ENCODE measurements at places on chromosomes 1 and 21.

GRCh38 chr1:156642265-156643048 lies 540 bp downstream of the BCAN start:
- no peak for DNase-seq

GRCh38 chr1:47452426-47452825 lies 14.6 kb downstream of the FOXD2 start:
- no peak for DNase-seq

DNA sequence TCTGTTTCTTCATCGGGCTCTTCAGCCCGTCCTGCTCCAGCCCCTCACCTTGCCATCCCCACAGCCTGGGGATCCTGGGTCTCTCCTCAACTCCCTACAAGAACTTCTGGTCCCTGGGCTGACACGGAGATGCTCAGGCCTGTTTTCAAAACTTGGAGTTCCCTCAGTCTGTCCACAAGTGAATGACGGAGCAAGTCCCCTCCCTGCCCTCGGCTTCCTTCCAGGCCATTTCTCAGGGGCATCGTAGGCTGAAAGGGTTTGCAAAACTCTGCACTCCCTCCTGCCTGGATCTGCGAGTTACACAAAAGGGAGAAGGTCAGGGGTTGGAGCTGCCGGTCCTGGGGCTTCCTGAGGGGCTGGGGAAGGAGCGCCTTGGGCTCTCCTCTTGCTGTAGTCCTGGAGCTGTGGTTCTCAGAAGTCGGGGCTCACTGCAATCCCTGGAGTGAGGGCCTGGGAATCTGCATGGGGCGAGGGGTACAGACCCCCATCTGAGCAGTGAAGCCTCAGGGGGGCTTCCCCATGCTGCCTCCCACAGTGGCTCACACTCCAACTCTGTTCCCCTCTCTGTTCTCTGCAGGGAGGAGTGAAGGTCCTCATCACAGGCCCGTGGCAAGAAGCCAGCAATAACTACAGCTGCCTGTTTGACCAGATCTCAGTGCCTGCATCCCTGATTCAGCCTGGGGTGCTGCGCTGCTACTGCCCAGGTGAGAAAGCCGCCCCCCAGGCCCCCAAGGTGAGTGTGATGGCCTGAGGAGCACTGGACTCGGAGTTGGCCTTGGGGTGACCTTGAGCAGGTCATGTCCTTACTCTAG lies 100.6 kb upstream of the VAMP3 start:
- DNase-seq: no peak

DNA sequence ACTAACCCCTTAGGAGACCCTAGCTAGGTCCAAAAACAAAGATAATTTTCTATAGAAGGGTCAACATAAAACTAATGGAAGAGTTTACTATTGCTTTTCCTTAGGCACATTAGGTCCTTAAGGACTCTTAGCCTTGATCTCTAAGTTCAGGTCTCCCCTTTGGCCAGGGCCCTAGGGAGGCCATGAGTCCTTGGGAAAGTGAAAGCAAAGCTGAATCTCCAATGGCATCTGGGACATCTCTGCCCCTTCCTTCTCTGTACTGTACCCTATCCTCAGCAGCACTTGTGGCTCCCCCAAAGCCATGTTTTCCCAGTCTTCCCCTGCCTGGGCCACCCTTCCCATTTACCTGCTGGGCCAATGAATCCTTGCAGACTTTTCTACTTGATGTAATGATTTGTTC lies 14.3 kb downstream of the IER5 start:
- no peak for DNase-seq

- DNase-seq: peak; percentile 72
Observed at GRCh38 chr1:150106341-150106740, 38.8 kb downstream of the VPS45 start.

DNA sequence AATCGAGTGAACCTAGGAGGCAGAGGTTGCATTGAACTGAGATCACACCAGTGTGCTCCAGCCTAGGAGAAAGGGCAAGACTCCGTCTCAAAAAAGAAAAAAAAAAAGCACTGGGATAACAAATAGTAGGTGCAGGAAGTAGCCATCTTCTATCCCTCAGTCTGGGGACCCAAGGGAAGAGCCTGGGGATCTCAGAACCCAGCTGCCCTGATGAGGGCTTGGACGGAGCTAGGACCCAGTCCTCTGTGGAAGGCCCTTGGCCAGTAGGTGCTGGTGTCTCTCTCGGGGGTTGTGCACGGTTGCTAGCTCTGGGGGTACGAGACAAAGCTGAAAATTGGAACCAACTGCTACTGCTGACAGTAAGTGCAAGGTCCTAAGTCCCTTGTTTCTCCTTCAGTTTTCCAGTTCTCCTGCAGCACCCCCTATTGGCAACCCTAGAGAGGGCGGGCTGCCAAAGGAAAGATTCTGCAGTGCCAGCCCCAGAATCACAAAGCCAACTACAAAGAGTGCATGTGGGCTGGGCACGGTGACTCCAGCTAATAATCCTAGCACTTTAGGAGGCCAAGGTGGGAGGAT lies 57.6 kb upstream of the KIF1B start:
- no peak for DNase-seq

DNA sequence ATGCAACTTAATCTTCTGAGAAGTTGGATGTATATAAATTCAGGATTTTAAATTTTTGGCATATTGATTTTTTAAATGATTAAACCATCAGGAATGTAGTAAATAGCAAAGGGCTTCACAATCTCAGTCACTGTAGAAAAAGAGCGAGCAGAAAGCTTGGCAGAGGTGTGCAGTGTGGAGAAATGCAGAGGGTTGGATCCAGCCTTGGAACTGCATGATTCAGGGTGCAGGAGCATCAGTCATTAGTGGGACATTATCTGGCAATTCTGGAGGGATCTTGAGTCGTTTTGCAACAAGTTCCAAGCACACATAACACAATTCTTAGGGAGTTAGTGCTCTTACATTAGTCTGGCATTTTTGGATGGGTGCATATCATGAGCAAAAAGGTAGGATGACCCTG lies 267.9 kb downstream of the PLA2G4A start:
- no peak for DNase-seq
